Activated CD4-positive, alpha-beta memory T cell treated with anti-CD3 and anti-CD28 coated beads for 36 hours (primary cell): ENCODE measurements at places on chromosomes 16 and 17.

- no peak for DNase-seq
These were observed 6.8 kb downstream of the CRISPLD2 start for GRCh38 chr16:84826558-84826941.

DNA sequence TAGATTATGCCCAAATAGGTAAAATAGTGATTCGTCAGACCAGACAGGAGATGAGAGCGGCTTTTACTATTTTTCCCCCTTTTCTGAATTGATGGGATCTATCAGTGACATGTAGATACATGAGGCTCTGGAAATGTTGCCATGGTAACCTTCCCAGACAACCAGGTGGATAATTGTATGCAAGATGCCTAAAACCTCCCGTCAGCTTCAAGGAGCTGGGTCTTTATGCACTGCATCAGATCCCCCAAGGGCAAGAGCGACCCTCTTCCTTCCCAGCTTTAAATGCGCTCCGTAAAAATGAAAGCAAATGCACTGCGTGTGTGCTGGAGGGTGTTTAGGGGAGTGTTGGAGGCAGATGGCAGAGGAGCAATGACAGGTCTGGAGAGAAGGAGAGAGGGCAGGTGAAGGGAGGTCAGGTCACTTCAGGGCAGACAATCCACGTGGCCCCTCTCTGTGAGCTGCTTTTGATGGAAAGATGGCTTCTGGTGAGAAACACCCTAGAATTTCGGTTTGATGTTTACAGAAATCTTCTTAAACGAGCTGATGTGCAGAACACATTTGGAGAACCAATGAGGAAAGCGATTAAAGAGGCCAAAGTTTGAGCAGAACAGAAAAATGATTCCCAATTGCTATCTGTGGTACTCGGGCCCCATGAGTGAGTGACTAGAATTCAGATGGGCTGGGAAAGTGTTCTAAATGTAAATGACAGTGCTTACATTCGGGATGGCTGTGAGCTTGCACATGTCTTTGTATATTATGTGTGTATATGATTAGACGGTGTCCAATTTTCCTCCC is 461.7 kb upstream of the HSBP1 start:
- no peak for DNase-seq

- no peak for DNase-seq
These were observed 41.0 kb downstream of the TADA2A start for GRCh38 chr17:37447641-37448040.

- no peak for DNase-seq
These were observed 1355.2 kb downstream of the CDH8 start for GRCh38 chr16:60681043-60681442.

- no peak for DNase-seq
These were observed 33.9 kb upstream of the RPTOR start for GRCh38 chr17:80510772-80511171.

GRCh38 chr16:88624977-88625576 is 13.3 kb upstream of the IL17C start:
- DNase-seq = peak; percentile 62

GRCh38 chr17:68382582-68383085 is 74.7 kb downstream of the WIPI1 start:
- DNase-seq = no peak

- DNase-seq = peak; percentile 79
These were observed 16.7 kb downstream of the UNC13D start for GRCh38 chr17:75827308-75828075.

DNA sequence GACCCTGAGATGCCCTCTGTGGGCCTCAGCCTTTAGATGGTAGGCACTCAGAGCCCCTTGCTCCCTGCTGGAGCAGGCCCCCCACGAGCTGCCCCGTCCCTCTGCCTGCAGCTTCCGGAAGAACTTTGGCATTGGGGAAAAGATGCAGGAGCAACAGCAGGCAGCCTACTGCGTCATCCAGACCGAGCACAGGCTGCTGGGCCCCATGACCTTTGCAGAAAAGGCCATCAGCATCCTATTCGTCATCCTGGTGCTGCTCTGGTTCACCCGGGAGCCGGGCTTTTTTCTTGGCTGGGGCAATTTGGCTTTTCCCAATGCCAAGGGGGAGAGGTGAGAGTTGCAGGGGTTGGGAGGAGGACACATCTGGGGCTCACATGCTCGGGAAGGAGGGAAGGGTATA is 12.7 kb upstream of the FOXN1 start:
- DNase-seq = no peak

GRCh38 chr16:77499373-77500285 is 64.8 kb upstream of the ADAMTS18 start:
- DNase-seq = no peak

- no peak for DNase-seq
These were observed 113.7 kb upstream of the DHX40 start for GRCh38 chr17:59451706-59452105.

DNA sequence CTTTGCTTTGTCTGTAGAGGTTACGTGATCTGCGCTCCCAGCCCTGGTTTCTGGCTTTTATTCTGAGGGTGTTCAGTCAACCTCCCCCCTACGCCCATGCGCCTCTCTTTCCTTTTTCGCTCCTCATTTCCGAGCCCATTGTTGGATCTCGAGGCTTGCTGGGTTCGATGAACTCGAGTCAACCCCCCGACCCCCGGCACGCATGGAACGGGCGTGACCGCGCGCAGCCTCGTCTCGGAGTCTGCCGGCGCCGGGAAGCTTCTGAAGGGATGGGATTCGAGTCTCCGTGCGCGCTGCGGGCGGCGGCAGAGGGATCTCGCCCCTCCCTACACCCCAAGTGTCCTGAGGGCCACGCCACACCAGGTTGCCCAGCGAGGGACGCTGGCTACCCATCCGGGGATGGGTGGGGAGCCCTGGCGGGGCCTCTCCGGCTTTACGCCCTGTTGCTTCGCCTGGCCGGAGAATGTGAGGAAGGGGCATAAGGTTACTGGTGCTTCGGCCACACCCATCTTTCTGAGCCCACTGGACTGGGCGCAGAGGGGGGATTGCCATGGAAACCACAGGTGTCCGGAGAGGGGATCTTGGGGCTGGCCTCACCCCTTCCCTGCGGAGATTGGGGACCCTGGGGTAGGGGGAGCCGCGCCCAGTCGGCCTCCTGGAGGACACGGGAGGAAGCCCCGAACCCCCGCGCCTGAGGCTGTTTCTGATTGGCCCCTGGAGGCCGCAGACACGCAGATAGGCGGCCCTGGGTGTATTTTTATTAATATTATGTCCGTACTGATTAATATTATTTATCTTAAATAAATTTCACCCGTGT is 1.8 kb downstream of the MAPT start:
- DNase-seq = no peak
